Caki2 (cell line): ENCODE measurements at places on chromosomes 4 and X. TPM values are rescaled to one million over a fixed set of nuclear protein-coding genes. Genes with fewer than 3 reads are reported as not detected.

GRCh38 chr4:8544282-8544681 lies 35.9 kb upstream of the GPR78 start:
- DNase-seq: no peak

GRCh38 chr4:147599769-147600168 lies 17.4 kb upstream of the TMEM184C start:
- DNase-seq: no peak

ERCC6L gene
- total RNA-seq: 3.4 and 5.5 TPM in 2 replicates

- no peak for DNase-seq
Measured at GRCh38 chrX:103550415-103551051, 31.2 kb upstream of the RAB40A start.

- no peak for DNase-seq
Measured at GRCh38 chr4:48503233-48504025, 13.4 kb downstream of the ZAR1 start.

DNA sequence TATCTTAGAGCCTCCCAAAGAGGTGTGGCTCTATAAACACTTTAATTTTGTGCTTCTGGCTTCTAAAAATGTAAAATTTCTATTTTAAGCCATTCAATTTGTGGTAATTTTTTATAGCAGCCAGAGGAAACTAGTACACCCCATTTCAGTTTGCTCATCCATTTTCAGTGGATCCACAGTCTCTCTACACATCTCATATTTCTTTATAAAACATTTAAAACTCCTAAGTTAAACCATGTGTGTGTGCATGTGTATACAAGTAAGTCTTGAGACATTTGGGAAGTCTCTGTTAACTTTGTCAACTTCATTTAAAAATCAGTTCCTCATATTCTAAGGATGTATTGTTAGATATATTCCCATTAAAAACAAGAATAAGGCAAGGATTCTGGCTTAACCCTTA lies 273.2 kb downstream of the IL15 start:
- DNase-seq: no peak

DNA sequence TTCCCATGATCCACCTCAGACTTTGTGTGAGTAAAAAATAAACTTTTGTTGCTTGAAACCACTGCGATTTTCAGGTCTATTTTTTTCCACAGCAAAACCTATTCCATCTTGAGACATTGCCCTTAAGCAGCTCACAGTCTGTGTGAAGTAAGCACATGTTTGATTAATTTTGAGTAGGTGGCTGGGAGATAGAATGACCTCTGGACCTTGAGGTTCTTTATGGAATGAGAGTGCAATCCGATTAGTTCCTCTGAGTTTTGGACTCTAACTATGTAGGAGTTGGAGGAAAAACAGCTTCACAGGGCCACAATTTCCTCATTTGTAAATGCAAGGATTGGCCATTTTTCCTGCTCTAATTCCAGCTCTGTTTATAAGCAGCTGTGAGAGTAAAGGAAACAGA lies 234.1 kb upstream of the IGFBP7 start:
- DNase-seq: no peak

DNA sequence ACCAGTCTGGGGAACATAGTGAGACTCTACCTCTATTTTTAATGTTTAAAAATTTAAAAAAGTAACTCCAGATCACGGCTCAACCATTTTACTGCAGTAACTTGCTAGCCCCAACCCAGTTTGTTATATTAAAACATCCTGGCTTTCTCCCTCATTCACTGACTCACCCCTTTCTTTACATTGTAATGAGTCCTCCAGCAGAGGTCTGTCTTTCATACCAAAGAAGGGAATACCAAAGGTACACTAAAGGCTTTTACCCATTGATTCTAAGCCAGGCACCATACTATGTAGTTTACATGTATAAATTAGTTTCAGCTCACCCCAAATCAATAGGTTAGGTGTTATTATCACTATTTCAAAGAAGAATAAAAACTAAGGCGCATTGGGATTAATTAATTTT lies 286.9 kb downstream of the PACRGL start:
- DNase-seq: no peak

- DNase-seq: no peak
Measured at GRCh38 chr4:27084685-27085361, 224.2 kb downstream of the STIM2 start.

GPC4 gene
- 1.0 and 1.5 TPM in 2 replicates for total RNA-seq

DNA sequence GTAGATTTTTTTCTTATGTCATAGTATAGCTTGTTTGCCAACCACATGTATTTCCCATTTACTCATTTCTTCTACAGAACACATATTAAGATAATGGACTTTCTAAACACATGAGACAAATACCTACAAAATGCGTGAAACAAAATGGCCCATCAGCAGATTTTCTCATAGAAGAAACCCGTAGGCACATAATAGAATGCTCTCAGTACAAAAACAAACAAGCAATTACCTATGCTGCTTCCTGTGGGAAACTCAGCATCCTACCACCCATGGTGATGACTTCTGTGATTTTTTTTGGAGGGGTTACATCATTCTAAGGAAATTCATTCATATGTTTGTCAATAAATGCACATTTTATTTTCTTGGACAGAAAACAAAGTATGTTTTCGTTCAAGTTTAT lies 343.6 kb downstream of the SPRY1 start:
- DNase-seq: no peak

- DNase-seq: no peak
Measured at GRCh38 chr4:96205143-96205936, 365.4 kb downstream of the PDHA2 start.

- no peak for DNase-seq
Measured at GRCh38 chr4:146488495-146489174, 33.1 kb downstream of the SLC10A7 start.

METAP1 gene
- total RNA-seq: 65.5 and 78.7 TPM in 2 replicates

DNA sequence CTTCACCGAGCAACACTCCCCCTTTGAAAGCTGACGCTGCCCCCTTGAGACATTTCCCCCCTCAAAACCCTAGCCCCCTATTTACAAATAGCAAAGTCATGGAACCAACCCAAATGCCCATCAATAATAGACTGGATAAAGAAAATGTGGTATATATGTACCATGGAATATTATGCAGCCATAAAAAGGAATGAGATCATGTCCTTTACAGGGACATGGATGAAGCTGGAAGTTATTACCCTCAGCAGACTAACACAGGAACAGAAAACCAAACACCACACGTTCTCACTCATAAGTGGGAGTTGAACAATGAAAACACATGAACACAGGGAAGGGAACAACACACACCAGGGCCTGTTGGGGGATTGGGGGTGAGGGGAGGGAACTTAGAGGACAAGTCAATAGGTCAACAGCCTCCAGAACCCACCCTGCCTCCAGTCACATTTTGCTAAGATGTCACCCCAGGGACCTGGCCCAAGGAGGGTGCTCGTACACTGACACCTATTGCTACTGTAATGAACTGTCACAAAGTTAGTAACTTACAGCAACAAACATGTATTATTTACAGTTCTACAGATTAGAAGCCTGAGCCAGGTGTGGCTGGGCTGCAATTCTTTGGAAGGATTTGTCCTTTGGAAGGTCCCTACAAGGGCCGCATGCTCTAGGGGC lies 20.6 kb downstream of the SCD5 start:
- DNase-seq: no peak

DNA sequence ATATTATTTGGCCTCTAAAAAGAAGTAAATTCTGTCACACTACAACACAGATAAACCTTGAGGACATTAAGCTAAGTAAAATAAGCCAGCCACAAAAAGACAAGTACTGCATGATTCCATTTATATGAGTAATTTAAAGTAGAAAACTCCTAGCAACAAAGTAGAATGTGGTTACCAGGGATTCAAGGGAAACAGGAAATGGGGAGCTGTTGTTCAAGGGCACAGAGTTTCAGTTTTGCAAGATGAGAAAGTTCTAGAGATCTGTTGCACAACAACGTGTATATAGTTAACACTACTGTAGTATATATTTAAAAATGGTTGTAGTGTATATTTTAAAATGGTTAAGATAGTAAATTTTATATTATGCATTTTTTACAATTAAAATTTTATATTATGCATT lies 25.4 kb downstream of the SEC31A start:
- no peak for DNase-seq

GRCh38 chr4:55725057-55725456 lies 89.0 kb upstream of the NMU start:
- DNase-seq: no peak

- no peak for DNase-seq
Measured at GRCh38 chr4:17924189-17924588, 97.4 kb downstream of the LCORL start.

SYTL5 gene
- total RNA-seq: not detected in 2 replicates

GRCh38 chr4:20109391-20109790 lies 142.3 kb upstream of the SLIT2 start:
- DNase-seq: no peak

- DNase-seq: no peak
Measured at GRCh38 chrX:68835104-68835442, 6.3 kb downstream of the EFNB1 start.

DNA sequence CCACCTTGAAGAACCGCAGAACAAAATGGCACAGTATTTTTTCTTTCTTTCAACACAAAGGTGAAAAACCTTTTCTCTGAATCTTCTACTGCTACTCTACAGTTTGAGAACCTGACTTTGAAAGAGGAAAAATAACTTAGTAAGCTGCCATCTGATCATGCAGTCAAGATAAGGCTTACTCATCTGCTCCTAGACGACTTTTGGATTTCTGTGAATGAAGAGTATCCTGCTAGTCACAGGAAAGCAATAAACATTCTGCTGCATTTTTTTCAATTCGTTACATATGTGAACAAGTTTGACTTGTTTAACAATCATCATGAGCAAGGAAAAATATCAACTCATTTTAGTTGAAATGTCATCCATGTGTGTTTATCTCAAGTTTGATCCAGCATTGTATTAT lies 25.2 kb downstream of the TIGD2 start:
- no peak for DNase-seq

- DNase-seq: no peak
Measured at GRCh38 chr4:150259861-150260567, 181.8 kb downstream of the DCLK2 start.

GRCh38 chrX:42524379-42524778 lies 253.6 kb downstream of the PPP1R2C start:
- peak; percentile 85 for DNase-seq
